ENCODE measurements at places on chromosomes 2 and 18.
A peak's percentile ranks its signal among the peaks of the same experiment; 100 is the strongest.

DNA sequence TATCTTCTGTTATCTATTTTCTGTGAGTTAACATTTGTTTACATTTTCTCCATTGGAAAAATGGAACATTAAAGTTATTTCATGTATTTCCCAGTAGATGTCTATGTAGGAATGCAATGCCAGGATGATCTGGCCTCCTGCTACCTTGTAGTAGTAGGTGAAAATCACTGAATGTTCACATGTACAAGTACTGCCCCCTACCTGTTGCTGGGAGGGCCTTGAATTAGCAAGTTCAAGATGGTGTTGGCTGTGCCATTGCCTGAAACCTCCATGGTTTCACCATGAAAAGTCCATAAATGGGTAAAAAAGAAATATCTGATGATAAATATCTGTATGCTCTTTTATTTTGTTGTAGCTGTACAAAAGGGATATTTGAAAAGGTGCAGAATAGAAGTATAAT is 30.7 kb downstream of the XRCC5 start:
- DNase-seq: no peak

DNA sequence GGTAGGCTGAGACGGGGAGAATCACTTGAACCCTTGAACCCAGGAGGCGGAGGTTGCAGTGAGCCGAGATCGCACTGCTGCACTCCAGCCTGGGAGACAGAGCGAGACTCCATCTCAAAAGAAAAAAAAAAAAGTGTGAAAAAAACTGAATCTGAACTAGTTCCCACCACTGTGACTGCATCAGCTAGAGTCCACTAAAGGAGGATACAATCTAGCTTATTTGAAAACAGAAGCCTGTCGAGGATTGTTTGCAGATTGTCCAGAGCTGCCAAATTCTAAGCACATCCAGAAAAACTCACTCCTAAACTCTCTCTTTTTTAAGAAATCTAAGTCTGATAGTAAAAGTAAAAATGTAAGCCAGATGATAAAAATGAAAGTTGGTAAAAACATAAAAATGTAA is 10.6 kb downstream of the GFPT1 start:
- no peak for DNase-seq

DNA sequence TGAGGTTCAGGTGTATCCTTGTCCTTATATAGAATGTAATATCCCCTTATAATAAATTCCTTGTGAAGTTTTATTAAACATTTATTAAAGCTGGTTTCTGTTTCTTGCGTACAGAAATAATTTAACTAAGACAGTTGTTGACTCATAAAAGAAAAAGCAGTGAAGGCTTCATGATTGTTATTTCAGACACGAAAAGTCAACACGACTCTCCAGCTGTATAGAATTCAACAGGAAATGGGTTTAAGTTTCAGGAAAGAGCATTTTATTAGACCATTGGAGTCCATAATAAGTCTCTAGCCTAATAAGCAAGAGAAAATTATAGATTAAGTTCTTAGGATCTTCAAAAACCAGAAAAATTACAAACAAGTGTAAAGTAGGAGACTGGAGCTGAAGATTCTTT is 62.2 kb downstream of the KCNE4 start:
- DNase-seq: peak; percentile 24

DNA sequence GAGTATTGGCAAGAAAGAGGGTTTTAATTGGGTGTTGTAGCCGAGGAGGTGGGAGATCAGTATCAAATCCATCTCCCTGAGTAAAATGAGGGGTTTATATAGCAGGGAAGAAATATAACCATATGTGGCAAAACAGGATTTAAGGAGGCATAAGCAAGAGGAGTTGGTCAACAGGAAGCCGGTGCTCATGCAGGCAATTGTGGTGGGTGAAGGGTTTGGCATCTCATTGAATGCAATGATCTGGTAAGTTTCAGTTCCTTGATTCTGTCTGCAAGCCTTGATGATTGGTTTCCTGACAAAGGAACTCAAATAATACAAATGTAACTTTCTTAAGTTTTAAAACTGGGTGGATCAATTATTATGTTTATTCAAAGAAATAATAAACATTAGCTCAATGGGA is 564.4 kb upstream of the LINC00305 start:
- DNase-seq: no peak

DNA sequence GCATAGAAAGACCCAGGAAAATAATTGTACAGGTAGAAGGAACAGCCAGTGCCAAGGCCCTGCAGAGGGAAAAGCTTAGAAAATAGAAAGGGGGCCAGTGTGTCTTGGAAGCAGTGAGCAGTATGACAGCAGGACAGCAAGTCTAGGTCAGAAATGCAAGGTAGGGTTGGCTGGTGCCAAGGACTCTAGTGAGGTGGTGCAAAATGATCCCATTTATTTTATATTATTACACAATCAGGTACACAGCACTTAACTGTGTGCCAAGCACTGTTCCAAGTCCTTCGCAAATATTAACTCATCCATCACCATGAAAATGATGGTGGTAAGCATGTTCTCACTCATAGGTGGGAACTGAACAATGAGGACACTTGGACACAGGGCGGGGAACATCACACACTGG is 100.0 kb downstream of the AQP4 start:
- no peak for DNase-seq

GRCh38 chr2:196601430-196602306 is 37.8 kb upstream of the CCDC150 start:
- DNase-seq: peak; percentile 98

DNA sequence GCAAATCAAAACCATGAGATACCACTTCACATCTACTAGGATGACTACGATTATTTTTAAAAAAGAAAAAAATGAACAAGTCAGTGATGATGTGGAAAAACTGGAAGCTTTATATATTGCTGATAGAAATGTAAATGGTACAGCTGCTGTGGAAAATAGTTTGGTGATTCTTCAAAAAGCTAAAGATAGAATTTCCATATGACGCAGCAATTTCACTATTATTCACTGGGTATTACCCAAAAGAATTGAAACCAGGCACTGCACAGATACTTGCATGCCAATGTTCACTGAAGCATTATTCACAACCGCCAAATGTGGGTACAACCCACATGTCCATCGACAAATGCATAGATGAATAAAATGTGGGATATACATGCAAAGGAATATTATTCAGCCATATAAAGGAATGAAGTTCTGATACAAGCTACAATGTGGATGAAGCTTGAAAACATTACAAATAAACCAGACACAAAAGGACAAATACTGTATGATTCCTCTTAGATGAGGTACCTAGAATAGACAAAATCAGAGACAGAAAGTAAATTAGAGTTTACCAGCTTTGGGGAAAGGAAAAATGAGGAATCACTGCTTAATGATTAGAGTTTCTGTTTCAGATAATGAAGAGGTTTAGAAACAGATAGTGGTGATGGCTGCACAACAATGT is 11.1 kb downstream of the RTTN start:
- no peak for DNase-seq

- DNase-seq: no peak
Observed at GRCh38 chr2:225598426-225598825, 198.9 kb downstream of the NYAP2 start.

DNA sequence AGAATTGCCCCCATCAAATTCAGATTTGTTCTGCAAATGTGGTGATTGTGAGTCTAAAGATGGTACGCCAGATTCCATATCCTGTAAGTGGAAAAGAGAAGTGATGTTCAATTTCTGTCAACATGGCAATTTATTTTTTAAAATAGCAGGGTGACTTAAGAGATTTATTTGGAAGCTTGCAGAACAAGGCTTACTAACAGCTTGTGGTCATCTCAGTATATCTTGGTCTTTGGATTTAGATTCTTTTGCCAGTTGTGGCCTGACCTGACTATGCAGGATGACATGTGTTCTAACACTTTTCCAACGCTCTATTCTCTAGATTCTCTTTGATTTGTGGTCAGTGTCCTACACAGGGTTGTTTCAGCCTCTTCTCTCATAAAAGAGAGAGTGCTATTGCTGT is 74.4 kb downstream of the MAP3K20 start:
- DNase-seq: peak; percentile 81

DNA sequence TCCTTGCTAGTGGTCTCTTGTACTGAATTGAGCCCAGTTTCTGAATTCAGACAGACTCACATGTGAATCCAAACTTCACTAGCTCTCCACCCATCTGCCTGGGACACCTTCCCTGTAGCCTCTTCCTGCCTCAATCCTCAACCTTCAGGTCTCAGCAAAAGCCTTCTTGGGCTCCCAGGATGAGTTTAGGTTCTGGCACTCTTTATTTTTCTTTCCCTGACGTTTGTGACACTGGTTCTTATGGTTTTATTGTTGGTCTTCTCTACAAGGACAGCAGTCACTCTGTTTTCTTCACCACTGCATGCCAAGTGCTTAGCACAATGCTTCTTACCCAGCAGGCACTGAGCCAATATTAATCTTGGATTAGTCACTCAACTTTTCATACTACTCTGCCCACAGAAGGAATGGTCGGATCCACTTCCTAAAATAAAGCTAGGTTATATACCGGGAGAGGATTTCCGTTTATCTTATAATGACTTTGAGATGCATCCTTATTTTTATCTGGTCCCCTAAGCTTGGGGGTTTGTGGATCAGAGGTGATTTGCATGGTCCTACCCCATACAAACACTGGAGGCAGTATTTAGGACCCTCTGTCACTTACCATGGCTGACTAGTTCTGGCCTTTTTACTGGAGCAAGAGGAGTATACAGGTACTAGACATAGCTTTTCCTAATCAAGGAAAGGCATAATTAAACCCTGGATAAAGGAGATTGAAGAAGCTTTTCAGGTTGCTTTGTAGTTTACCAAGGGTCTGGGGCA is 186.3 kb downstream of the MYCN start:
- DNase-seq: no peak

DNA sequence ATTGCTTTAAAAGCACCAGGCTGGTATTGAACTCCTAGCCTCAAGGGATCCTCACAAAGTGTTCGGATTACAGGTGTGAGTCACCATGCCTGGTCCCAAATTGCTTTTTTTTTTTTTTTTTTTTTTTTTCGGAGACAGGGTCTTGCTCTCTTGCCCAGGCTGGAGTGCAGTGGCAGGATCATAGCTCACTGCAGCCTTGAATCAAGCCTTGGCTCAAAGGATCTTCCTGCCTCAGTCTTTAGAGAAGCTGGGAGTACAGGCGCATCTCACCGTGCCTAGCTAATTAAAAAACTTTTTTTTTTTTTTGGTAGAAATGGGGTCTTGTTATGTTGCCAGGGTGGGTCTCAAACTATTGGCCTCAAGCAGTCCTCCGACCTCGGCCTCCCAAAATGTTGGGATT is 12.8 kb downstream of the MTA3 start:
- no peak for DNase-seq

DNA sequence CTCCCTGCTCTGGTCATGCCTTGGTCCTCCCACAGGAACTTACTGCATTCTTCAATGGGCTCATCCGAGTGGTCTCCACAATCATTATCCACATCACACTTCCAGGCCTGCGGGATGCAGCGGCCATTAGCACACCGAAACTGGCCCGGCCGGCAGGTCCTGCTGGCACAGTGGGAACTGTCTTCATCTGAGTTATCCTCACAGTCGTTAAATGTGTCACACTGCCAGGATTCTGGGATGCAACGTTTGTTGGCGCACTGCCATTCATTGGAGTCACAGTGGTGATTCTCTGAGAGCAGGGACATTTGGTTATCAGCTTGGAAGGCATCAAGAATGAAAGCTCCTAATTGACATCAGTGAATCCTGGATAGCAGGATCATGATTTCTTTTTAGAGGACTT is 104.5 kb downstream of the DHRS9 start:
- no peak for DNase-seq

DNA sequence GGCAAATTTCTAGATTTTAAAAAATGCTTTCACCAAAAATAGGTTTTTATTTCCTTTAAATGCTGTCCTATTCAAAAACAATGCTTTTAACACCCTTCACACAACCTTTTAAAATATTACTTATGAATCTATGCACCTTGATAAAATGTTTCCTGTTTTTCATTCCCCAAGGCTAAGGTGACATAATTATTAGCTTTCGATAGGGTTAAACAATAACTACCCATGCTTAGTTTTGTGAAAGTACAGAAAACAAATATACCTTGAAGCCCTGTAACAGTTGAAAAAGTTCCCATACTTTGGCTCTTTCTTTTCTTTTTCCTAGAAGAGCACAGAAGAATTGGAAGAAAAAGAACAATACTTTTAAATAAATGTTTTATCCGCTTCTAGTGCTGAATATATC is 54.9 kb upstream of the ITPRID2 start:
- no peak for DNase-seq

- DNase-seq: peak; percentile 60
Observed at GRCh38 chr2:147567136-147567535, 277.7 kb upstream of the ACVR2A start.

GRCh38 chr2:102144128-102144527 is 1.6 kb downstream of the IL1R1 start:
- no peak for DNase-seq

Data from HCEC 1CT (cell line).